ENCODE measurements at places on chromosomes 6 and 20.

DNA sequence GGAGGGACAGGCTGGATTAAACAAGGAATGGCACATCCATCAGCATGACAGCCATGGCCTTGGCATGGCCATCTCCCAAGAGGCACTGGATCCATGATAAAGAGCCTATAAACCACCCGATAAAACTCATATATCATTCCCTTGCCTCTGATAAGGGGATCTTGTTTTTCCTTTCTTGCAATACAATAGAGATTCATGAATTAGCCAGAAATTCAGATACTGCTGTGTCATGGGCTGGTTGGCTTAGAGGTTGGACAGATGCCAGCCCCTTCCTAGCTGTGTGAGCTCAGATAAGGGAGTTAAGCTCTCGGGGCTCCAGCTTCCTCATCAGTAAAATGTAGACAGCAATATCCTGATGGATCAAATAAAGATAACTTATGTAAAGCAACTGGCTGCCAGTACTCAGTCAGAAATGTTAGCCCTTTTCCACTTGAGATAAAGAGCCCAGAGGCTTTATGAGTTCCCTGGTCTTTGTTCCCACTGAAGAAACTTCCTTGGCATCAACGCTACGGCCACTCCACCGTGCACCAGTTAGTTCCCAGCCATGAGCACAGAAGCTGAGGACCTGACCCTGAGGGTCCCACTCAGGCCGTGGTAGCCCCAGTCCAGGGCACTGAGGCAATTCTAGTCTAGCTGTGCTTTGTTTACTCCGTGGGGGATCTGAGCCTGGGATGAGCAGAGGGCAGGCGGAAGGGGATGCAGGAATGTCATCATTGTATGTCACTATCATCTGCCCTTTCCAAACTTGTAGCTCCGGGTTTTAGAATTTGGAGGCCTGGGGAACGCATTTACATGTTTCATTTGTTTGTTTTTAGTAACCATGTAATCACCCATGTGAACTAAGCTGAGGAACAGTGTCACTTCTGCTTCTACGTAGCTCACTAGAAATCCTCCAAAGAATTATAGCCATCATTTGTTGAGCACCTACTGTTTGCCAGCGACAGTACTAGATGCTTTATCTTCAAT, 67.2 kb upstream of the TBC1D7 start:
- peak; percentile 71 for DNase-seq

DNA sequence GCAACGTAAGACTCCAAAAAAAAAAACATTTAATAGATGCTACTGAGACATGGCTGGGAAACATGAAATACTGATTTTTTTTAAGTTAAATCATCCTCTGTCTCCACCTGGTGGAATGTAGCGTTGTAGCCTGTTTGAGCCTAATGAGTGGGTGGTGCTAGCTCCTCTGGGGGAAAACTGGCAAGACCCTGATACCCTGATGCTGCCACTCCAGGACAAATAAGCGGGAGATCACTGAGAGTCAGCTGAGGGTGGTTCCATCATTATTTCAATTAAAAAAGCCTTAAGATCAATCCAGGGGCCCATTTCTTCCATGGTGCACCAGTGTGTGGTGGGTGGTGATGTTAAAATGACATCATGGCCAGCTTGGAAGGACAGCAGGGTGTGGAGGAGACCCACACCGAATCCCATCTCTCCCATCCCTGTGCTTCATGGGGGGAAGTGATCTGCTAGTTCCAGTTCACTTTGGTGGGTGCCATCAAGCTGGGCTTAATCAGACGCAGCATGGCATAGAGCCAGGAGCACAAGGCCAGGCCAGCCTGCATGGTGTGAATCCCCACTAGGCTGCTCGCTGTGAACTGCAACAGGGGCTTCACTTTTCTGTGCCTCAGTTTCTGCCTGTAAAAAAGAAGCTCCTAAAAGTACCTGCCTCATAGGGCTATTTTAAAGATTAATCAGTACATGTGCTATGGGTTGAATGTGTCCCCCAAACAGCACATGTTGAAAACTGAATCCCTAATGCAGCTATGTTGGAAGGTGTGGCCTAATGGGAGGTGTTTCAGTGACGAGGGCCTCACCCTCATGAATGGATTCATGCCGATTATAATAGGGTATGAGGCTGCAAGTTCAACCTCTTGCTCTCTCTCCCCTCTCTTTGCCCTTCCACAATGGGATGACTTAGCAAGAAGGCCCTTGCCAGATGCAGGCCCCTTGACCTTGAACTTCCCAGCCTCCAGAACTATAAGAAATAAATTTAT, 13.0 kb upstream of the MRPS10 start:
- no peak for DNase-seq

DNA sequence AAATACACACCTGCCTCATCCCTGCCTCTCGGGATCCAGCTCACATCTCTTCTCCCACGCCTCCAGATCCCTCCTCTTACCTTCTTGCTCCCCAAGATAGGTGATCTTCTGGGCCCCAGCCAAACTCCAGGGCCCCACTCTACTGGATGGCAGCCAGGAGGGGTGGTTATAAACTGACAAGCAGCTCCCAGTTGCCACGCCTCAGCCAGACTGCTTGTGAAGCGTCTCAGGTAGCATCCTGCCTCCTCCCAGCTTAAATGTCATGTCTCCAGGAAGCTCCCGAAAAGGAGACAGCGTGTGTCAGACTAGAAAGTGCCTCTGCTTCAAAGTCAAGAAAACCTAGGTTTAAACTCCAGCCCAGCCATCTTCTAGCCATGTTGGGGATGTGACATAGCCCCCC, 114.1 kb downstream of the LRFN2 start:
- DNase-seq: no peak

- DNase-seq: no peak
Measured at GRCh38 chr6:21352131-21352530, 241.4 kb upstream of the SOX4 start.

DNA sequence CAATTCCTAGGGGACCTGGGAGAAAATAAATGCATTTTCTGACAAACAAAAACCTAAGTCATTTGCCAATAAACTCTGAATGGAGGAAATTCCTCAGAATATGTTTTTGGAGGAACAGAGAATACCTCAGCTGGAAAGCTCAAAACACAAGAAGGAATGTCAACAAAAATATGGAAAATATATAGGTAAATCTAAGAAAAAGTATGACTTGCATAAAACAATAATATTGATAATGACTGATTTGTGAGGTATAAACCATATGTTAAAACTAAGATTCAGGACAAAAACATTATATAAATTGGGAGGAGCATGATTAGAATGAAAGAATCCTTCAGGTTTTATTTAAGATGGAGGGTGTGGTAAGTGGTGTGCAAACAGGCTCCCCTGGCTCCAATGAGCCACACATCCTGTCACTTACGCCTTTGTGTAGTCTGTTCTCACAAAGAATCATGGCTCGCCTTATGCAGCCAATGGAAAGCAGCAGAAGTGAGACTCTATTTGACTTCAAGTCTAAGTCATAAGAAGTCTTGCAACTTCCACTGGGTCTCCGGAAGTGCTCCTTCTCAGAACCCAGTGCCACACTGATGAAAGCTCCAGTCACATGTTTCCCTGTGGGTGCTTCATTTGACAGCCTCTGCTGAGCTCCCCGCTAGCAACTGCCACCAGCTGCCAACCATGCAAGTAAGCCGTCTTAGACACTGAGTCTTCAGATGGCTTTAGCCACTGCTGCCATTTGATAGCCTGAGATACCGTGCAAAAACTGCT, 8.1 kb downstream of the CFAP61 start:
- no peak for DNase-seq

DNA sequence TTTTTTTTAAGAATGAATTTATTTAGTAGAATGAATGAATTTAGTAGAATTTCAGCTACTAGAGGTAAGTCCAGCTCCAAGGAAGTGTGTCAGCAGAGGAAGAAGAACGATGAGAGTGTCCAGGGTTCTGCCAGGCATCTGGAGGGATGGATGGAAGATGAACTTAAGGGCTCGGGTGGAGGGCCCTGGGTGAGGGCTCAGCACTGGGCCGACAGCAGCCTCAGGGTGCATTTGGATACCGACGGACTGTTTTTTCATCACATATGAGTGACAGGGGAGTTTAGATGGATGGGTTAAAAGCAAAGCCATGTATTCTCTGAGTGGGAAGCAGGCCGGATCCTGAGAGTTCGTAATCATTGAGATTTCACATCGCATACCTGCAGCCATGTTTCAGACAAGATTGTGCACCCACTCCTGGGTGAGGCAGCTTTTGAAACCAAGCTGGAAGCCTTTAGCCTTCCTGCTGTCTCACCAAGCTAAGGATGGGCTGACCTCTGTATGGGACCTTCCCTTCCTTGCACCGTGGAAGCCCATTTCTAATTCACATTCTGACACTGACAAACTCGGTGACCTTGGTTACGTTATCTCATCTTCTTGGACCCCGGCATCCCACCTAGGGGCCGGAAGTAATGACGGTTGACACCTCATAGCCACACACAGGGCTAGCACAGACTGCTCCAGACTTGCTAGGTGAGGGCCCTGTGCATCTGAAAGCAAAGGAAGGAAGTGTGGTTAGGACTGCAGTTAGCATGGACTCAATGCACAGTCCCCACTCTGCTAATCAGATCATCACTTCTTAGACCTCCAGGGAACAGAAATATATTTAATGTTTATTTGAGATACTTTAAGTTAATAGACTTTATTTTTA, 228.5 kb downstream of the SLC24A3 start:
- no peak for DNase-seq

GRCh38 chr6:57173886-57174510, 1.9 kb downstream of the BAG2 start:
- no peak for DNase-seq

DNA sequence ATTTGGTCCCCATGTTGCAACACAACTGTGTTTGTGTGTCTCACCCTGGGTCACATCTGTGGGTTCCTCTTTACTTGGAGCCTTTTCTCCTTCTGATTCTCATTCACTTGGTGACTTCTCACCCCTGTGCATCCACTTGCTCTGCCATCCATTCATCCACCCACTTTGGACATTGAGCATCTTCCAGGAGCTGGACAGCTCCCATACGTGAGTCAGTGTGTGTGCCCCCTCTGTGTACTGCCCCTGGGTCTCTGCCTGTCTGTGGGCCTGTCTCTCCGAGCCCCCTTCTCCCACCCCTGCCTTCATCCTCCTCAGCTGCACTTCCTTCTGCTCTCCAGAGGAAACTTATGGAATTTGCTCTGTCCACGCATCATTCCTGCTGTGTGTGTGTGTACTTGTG, 67.8 kb upstream of the NNAT start:
- no peak for DNase-seq

DNA sequence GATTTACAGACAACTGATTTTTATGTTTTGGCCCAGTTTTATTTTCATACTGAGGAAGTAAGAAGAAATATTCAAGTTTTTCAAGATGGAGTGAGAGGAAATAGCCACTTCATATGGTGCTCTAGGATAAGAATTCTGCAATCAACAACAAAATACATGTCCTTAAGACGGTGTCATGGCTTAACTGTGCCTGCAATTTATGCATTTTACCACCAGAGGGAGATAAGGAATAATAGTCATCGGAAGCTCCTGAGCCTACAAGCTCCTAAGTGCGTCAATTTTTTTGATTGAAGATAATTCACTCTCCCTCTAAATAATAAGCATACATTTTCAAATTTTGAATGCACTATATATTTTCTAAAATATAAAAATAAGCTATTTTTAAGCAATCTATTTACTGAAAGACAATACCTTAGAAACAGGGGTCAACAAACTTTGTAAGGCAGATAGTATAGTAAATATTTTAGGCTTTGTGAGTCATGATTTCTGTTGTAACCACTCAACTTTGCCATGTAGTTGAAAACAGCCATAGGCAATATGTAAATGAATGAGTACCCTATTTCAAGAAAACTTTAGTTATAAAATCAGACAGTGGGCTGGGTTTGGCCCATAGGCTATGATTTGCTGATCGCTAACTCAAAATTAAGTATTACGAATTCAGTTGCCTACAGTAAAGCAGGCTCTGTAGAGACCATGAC, 230.9 kb upstream of the DTNBP1 start:
- DNase-seq: no peak

DNA sequence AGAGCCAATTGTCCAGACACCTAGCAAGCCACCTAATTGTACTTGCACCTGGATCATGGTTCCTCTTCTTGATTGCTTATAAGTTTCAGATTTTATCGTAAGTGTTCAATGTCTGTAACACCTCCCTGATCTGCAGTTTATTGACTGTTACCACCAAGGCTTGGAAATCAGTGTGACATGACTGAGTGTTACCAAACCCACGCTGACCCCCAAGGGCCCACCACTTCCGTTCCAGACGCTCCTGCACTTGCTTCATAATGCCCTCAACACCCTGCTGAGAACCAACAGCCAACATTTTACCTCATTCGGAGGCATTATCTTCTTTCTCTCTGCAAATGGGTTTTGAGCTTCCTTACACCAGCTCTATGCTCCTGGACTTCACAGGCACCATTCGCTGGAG, 6.3 kb downstream of the CCR6 start:
- DNase-seq: no peak

GRCh38 chr6:118163542-118163941, 256.5 kb downstream of the SLC35F1 start:
- no peak for DNase-seq

DNA sequence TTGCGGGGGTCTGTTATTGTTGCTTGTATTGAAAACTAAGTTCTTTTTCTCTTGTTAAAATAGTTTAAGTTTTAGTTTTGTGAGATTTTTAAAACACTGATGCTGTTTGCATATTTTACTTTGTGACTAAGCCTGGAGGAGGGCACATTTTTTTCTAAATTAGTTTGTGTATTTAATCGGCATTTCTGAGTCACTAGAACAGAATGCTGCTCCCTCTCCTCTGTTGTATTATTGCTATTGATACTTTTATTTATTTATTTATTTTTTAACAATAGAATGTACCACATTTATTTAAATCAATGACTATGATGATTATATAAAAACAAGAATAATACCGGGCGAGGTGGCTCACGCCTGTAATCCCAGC, 5.1 kb upstream of the FAM50B start:
- no peak for DNase-seq
